ENCODE measurements at places on chromosomes 5 and 9.

DNA sequence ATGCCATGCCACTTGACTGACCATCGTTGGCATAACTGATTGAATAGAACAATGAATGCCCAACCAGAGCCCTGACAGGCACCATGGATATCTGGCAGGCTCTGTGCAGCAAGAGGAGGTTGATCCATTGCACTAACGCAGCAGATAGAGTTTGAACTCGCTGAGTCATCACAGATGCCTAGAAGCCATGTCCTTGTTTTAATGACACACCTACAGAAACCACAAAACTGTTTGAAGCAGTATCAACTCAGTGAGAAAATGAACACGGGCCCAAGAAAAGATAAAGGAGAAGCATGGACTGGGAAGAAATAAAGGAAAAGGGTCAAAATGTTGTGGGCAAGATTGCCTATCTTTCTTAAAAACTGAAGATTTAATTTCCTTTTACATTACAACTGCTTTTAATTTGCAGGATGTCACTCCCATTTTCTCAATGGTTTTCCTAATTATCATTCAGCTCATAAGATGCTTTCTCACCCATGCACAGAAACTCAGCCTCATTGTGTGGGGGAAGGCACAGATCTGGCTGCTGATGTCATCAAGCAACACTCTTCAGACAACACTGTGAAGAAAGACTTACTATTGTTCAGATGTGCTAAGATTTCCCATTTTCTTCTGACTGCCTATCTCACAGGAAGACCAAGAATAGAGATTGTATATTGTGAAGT lies 129.0 kb downstream of the PIK3R1 start:
- peak; percentile 28 for DNase-seq

DNA sequence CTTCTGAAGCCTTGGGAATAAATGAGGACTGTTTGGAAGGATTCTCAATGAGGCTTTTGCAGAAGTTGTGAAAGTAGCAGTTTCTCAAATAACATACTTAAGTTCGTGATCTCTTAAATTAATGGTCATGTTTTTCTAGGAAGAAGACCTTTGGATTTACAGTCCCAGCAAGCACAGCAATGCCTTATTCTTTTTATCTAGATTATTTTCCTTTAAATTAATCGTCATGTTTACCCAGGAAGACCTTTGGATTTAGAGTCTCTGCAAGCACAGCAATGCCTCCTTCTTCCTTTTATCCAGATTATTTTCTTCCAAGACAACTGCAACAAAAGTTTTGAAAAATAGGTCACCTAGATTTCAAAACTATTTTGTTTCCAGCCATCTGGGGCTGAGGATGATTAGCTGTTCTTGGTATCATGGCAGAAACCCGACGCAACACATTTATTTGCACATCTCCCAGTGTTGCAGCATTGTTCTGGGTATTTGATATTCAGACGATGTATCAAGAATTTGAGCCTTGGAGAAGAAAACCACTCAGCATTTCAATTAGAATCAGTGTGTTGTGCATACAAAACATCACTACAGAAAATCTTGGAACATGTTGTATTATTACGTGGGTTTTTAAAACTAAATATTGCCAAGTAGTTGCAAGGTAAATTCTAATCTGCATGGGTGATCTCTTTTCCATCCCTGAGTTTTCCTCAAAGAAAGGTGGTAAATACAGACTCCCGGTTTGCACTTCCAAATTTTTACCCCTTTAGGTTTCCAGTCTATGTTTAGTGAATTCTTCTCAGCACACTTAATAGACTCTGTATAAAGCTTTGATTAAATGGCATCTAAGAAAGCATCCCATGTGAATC lies 50.9 kb downstream of the JAKMIP2 start:
- no peak for DNase-seq

- no peak for DNase-seq
Observed at GRCh38 chr5:179292681-179293635, 52.3 kb downstream of the ADAMTS2 start.

DNA sequence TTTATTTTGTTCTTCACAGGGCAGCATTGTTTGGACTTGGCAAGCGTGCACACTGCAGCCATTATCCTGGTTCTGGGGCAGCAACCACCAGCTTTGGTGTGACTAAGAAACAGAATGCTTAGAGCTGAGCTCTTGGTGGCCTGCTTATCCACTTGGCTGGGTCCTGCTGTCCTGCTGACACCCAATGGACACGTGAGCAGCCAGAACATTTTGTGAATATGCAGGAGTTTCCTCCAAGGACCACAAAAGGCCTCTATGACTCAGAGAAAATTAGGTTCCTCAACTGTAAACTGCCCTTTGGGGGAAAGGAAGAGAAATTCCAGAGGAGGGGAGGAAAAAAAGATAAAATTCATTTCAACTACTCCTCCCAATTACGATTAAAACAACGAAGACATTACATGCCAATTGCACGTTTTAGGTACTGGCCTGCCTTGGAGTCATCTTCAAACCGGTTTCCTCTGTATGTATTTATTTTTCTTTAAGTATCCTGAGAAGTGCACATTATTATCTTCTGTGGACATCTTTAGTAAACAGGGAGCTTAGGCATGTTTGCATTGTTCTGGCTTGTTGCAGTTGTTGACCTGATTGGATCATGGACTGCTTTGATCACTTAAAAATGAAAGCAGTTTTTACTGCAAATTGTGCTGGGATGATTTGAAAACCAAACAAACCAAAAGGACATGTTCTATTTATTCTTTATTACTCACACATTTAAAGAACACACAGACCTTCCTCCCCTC lies 82.3 kb upstream of the TLE4 start:
- DNase-seq, result peak; percentile 9

DNA sequence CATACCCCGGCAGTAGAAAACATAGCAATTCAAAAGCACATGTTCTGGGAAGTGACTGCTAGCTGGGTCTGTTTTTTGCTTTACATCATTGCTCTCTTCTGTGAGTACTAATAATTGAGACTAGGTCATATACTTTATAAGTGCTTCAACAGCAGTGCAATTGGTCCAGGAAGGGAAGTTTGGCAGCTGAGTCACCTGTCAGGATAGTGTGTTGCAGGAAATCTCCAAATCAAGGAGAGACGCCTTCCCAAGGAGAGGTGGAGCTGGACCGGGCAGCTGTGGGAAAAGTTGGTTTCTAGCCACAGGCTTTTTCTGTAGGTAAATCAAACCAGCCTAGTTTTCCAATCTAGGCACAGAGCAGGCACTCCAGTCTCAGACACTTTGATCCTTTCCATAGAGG lies 330.1 kb downstream of the ENC1 start:
- no peak for DNase-seq

- peak; percentile 59 for DNase-seq
Observed at GRCh38 chr5:93407454-93407853, 173.6 kb downstream of the NR2F1-AS1 start.

DNA sequence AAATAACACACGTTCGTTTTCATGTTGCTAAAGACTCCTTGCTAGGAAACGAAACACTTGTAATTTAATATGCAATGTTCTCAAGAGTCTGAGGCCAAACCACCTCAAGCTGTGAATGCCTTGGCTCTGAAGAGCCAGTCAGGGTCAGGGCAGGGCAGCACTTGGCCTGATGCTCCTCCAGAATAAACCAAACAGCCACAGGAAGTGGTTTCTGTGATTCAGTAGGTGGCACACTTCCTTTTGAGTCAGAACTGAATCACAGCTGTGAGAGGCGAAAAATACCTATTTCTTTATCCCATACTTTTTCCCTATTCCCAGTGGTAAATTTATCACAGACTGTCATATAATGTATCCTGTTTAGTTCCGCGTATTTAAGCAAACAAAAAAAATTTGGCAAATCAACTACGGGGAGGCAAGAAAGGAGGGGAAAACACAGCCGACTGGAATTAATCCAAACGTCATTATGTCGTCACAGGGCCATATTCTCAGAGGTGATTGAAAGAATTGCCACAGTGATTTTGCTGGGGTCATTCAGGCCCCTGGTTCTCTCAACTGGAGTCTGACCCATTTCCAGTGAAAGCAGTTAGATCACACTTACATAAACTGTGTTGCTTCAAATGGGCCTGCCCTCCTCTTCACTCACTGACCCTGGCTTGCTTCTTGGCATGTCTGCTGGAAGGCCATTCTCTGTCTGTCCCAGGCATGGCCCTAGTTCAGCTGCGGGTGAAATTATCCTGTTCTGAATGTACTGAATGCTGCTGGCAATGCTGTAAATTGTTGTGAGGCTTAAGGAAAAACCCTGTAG lies 71.2 kb downstream of the ARRDC3 start:
- DNase-seq, result peak; percentile 65

DNA sequence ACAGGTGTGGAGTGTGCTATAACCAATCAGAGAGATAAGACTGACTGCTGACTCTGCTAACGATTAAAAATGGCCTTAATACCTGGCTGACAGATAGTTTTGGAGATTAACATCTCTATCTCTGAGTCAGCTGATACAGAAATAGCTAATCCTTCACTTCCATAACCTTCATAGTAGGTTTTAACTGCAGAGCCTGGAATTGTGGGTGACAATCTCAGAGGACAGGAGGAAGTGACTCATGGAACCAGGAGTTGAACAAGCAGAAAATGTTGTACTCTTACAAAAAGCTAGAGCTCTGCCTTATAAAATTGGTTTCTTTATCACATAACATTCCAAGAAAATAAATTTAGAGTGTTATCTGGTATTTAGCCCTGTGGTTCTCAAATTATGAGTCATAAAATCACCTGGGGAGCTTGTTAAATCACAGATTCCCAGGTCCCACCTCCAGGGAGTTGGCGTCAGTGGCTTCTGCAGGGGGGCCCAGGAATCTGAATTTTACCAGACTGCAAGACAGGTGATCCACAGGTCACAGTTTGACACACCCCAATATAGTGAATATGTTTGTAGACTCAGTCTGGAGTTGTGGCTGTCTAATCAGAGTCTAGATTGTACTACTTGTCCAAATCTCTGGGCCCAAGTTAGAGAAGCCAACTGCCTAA lies 44.4 kb upstream of the AFAP1L1 start:
- DNase-seq, result no peak

DNA sequence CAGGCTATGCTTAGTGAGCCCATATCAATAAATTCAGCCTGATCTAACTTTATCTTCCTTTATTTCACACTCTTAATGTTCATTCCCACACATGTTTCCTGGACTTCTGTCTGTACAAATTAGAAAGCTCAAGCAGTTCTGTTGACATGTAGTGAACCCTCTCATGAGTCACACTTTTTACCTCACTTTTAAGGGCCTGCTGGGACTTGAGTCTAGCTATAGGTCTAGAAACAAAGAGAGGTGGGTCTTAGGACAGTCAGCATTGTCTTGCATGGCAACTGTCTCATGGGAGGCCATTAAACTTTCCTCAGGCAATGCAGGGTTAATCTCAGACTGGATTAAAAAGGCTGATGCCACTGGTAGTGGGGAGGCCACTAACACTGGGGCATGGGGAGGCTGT lies 8.6 kb upstream of the CCNH start:
- peak; percentile 10 for DNase-seq

DNA sequence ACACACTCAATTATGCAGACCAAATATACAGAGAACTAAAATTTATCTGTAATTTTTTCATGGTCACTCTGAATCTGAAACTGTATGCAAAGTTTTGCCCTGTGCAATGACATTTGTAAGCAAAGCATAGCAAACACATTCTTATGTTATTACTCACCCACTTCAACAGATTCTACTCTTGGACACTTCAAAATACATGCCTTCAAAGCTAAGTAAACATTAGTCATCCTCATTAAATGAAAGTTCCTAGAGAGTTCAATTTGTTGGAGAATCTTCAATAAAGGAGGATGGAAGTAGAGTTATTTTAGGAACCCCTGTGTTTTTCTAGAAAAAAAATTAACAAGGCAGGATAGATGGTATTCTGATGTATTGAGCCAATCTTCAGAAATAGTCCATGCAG lies 639.7 kb upstream of the C9orf72 start:
- DNase-seq, result peak; percentile 69

GRCh38 chr5:60184606-60185005 lies 291.1 kb upstream of the PDE4D start:
- DNase-seq, result no peak

- peak; percentile 96 for DNase-seq
Observed at GRCh38 chr9:97237951-97238889, 69.2 kb upstream of the CCDC180 start.

- DNase-seq, result no peak
Observed at GRCh38 chr9:3385871-3386270, 139.9 kb downstream of the RFX3 start.

Measured in NCI-H69 (cell line).